ENCODE measurements at places on chromosomes 1 and 21. TPM values are rescaled to one million over a fixed set of nuclear protein-coding genes. Genes with fewer than 3 reads are reported as not detected.
A peak's percentile ranks its signal among the peaks of the same experiment; 100 is the strongest.

Gene DNAJC28
- total RNA-seq: 2.8 TPM

Gene OLIG2
- total RNA-seq: not detected

Gene ZMYM1
- total RNA-seq: 22.2 TPM

DNA sequence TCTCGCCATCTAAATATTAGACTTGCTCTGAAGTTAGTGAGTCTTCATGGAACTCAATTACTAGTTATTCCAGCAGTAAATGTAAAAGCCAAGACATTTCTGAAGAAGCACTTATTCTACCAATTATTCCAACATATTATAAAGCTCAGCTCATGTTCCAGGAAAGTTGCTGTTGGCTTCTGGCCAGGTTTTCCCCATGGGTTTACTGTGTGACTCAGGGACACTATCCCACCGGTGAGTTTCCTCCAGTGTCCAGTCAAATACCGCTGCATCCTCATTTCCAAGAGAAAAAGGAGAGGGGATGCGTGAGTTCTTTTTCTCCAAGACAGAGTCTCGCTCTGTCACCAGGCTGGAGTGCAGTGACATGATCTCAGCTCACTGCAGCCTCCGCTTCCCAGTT, 9.2 kb upstream of the HHIPL2 start:
- no peak for DNase-seq

DNA sequence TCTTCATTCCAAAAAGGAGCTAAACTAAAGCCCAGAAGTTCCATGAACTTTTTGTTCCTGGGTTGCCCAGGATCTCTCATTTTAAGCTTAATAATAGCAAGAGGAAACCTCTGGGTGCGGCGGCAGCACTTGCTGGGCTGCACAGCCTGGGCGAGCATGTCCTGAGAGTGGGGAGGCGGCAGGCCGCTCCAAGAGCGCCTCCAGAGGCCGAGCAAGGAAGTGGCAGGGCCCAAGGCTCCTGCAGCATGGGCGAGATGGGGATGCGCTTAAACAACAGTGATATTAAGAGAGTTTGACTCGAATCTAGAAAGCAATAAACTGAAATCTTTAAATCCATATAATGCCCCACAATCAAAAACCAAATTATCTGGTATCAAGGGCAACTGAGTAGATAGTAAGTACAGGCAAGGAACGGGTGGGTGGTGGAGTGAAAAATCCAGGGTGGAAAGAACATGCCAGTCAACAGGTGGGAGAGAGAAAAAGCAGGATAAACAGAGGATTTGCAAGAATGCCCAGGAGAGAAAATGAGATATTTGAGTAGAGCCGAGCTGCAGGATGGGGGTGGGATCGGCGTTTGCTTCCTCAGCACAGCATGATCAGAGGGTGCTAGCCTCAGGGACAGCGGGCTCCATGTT, 14.1 kb upstream of the TNR start:
- DNase-seq: peak; percentile 36

- DNase-seq: no peak
These were observed 101.1 kb downstream of the ZP4 start for GRCh38 chr1:237789619-237790018.

DNA sequence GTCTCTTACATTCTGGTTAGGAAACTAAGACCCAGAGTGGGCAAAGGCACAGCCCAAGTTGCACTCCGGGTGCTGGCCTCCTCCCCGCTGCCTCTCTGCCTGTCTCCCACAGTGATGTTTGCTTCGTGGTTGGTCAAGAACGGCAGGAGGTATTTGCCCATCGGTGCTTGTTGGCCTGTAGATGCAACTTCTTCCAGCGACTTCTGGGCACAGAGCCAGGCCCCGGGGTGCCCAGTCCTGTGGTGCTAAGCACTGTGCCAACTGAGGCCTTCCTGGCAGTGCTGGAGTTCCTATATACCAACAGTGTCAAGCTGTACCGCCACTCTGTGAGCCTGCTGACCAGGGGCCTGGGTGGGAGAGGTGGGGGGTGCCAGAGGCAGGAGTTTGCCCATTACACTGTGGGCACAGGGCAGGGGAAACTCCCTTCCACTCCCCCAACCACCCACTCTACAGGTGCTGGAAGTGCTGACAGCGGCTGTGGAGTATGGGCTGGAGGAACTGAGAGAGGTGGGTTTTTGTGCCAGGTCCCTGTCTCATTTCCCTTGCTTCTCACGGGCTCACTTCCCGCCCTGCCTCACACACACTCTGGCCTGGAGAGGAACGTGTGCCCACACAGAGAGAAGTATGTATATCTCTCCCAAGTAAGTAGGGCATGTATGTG, 1.9 kb downstream of the BTBD19 start:
- DNase-seq: no peak

DNA sequence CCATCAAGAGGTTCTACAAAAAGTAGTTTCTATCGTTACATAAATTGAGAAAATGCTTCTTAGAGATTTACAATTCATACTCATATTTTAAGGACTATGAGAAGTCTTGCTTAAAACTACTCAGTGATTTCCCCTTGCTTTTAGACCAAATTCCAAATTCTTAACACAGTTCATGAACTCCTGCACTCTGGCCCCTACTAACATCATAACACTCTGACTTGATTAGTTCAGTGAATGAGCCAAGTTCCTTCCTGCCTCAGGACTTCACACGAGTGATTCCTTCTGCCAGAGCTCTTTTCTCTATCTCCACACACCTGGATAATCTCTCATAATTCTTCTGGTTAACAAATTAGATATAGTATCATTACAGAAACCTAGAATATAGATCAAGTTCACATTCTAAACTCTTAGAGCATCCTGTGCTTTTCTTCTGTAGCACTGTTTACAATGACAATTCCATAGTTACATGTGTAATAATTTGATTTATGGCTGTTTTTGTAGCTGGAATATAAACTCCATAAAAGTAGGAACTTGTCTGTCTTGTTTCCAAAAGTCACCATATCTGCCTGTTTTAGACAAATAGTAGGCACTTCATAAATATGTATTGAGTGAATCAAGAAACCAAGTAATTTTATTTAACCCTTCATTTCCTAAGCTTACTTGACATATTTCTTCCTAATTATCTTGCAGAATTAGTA, 59.9 kb downstream of the NUF2 start:
- DNase-seq: no peak

DNA sequence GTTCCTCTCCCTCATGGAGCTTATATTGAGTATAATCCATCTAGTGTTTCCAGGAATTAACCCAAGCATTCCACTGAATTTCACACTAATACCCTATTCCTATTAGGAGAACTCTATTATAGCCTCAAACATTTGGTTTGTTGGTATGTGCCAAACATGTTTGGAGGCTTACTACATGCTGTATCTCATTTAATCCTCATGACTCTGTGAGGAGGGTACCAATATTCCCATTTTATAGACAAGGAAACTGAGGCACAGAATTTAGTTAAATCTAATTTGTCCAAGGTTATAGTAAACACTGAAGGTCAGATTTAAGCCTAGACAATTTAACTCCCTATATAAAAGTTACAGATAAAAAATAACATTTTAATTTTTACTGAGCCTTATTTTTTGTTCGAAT, 9.1 kb downstream of the FLVCR1 start:
- no peak for DNase-seq
